Upper lobe of left lung (tissue), 6 donors: ENCODE measurements at places on chromosomes 3 and 15.

DNA sequence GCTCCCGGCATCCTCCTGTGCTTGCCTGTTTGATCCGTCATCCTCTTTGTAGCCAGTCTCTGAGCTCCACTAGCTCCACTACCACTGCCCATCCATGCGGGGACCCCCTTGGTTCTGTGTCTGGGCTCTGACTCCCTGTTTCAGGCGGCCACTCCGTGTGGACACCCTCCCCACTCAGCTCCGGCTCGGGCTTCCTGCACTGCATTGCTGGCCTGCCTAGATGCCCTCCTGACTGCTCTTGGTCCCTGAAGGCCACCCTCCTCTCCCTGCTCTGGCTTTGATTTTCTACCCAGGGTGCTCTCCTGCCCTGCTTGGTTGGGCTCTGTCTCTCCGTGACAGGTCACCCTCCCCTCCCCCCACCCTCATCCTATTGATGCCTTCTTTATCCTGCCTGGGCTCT lies 4.0 kb upstream of the ADGRG7 start:
- peak; percentile 27 for DNase-seq

GRCh38 chr15:92619145-92620101 lies 36.2 kb downstream of the FAM174B start:
- DNase-seq: no peak

DNA sequence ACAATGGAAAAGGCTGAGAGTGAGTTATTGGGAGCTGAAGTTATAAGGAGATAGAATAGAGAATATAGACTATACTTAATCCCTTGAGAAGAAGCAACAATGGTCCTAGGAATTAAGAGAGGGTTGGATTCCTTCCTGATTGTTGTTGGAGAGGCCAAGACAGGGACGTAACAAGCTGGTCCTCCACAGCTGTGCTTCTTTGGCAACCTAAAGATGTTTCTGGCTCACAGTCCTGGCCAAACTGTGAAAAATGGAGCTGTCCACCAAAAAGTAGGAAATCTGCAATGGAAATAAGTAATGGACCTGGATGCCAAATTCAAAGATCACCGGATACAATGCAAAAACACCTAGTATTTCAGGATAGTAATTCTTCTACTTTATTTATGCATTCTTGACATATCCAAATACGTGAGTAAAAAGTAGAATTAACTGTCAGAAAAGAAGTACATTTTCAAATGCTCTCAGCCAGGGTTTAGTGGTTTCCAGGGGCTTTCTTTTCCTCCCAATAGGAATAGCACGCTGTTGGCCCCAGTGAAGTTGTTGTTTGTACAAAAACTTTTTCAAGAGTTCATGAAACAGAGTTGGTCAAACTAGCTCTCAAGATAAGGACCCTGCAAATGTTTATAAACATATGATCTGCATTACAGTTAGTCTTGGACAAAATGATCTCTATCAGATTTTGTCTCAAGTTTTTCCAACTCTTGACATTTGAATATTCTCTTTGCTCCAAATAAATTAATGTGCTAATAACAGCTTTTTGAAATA lies 28.3 kb downstream of the CERS3 start:
- no peak for DNase-seq

DNA sequence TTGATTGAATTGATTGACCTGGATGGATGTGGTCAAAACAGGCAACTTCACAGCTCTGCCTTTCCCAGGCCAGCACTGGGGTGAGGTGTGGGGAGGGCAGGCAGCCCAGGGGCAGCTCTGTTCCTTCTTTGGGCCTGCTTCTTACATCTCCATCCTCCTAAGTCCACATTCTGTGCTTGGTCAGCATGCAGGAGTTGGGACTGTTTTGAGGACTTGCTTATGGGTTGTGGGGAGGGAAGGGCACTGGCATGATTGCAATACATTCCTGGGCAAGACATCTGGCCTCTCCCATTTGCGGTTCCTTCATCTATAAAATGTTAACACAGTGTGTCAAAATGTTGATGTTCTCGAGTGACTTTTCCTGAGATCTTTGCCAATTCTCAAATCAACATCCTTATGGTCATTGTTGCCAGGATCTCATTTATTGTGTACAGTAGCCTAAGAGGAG lies 84.1 kb downstream of the ST6GAL1 start:
- DNase-seq: peak; percentile 25

DNA sequence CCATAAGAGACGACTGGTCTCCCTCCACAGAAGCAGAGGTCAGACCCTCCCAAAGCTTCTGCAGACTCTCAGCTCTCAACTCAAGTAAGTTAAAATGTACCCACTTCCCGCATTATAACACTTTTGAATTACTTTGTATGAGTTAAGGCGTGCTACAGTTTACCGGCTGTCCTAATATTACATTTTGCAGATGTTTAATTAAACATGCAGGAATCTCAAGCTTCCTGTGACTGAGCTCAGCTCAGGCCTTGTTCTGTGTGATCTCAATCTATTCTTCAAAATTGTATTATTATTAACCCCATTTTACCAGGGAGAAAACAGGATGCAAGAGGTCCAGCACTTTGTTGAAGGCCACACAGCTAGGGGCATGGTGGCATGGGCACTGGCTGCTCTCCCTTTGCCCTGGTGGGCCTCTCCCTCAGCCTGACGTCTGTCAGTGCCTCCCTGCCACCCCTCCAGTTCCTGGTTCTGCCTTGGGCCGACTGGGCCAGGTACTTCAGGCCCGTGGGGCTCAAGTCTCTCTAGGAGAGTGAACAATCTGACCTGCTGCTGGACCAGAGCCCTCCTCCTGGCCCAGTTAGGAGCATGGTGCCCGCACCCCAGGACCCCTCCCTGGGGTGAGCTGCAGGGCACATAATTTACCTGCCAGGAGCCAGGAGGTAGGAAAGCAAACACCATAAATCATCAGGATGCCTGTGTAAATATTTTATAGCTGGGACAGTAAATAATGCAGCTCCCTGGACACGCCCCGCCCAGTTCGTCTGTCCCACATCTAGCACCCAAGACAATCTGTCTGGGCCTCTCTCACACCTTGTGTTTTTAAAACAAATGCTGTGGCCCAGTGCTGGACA lies 14.9 kb upstream of the RFT1 start:
- DNase-seq: no peak

- no peak for DNase-seq
Measured at GRCh38 chr3:127110982-127111693, 81.8 kb upstream of the PRR23E start.

GRCh38 chr3:64932666-64933342 lies 245.0 kb upstream of the ADAMTS9 start:
- DNase-seq: no peak

GRCh38 chr3:38111696-38112377 lies 25.1 kb downstream of the ACAA1 start:
- peak; percentile 49 for DNase-seq

DNA sequence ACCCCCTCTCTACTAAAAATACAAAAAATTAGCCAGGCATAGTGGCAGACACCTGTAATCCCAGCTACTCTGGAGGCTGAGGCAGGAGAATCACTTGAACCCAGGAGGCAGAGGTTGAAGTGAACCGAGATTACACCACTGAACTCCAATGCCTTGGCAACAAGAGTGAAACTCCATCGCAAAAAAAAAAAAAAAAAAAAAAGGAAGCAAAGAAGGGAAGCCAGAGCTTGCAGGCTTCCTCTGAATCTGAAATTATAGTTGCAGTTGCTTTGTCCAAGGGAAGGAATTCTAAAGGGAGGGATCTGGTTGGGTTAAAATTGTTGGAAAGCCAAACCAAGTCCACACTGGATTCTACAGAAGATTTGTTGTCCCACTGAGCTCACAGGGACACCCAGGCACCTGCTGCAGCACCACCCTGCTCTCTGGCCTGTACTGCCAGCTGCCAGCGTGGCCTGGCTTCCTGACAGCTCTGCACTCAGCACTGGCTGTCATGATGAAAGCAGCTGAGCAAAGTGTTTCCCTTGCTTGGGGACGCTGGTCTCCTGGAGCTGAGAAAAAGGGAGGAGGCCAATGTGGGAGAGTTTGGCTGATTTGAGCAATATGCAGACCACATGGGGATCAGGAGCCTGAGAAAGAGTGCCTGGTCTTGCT lies 88.8 kb upstream of the HES1 start:
- DNase-seq: peak; percentile 58

DNA sequence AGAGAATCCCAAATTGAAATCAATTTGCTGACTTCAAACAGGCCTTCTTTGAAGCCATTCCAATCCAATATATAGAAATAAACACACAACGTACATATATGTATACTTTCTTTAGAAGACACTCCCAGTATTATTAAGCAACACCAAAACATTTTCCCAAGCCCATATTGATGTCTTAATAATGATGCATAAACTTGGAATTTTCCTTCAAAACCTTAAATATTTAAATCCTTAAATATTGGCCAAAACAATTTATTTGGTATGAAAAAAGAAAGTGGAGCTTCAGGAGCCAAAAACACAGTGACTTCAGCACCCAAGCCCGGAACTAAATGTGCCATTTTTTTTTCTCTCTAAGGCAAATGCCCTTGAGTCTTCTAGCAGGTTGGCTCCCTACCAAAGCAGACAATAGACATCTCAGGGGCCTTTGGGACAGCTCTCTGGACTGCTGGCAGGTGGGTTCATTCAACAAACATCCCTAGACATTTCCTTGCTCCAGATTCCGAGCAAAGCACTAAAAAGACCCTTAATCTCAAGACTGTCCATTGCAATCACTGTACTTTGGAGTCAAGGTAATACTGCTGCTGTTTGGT lies 384.7 kb downstream of the NTRK3 start:
- no peak for DNase-seq

- no peak for DNase-seq
Measured at GRCh38 chr15:60552224-60552623, 73.3 kb upstream of the ICE2 start.

- DNase-seq: no peak
Measured at GRCh38 chr3:56935811-56936210, 124.7 kb upstream of the SPATA12 start.

GRCh38 chr3:144809380-144809779 lies 837.8 kb downstream of the DIPK2A start:
- no peak for DNase-seq
